ENCODE measurements at places on chromosomes 2 and 18.

- no peak for DNase-seq
Observed at GRCh38 chr2:226312155-226312554, 487.5 kb downstream of the IRS1 start.

DNA sequence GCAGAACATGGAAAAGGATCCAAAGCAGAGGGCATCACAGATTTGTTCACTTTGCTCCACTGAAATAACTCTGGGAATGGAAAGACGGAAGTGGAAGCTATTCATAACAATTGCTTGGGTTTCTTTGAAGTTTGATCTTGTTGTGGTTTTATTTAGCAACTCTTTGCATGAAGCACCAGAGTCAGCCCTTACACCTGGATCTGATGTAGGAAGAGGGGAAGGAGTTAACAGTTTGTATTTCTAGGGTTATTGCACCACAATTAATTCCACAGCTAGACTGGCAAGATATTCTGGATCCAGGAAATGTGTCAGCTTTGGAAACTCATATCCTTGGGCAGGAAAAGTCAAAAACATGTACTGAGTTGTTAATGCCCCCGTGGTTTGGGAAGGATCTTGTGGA, 1143.4 kb downstream of the CNTNAP5 start:
- no peak for DNase-seq

- no peak for DNase-seq
Observed at GRCh38 chr18:68445668-68446426, 269.1 kb downstream of the TMX3 start.

- DNase-seq, result no peak
Observed at GRCh38 chr2:205540036-205540435, 142.3 kb upstream of the NRP2 start.

DNA sequence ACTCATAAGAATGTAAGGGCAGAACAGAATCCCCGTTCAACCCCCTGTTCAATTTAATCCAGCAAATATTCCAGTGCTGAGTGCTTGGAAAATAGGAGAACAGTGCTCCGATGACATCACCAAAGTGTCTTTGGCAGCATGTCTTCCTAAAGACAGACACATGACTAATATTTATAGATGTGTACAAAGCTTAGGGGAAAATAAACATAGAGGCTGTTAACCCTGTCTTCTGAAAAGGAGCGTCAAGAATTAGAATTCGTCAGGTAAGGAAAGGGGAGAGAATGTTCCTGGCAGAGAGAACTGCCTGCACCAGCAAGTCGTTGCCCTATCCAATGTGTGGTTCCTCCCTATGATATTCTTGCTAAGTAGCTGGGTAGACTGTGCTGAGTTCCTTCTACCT, 72.7 kb downstream of the PLB1 start:
- DNase-seq, result no peak

DNA sequence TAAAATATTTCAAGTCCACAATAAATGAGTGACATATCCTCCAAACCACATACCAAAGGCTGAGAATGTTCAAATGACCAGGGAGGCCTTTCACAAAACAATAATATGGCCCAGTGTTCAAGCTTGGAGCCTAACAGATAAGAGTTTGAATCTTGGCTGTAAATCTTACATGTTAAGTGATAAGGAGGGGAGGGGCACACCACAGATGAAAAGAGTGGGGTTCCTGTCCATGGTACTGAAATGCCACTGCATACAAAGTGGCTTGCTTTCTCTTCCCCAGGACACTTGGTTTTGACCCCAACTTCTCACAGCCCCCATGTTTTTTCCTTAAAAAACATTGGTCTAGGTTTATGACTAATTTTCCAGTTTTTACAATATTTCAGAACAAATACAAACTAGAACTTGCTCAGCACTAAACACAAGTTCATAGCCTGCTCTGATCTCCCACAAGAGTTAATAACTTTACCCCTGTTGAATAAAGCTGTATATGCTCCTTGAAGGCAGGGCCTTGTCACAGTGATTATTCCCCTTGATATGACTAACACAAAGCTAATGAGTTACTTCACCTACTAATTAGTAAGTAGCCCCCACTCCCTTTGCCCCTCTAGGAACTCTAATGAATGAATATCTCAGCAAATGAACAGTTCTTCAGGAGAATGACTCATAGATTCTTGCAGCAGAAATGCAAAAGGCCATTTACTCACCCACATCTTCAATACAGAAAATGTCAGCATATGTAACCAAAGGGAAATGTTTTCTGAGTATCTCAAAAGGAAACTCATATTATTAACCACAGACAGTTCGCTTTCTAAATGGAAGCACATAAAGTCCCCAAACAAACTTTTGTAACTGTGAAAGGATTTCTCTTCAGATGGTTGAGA, 142.2 kb downstream of the SATB2 start:
- no peak for DNase-seq

DNA sequence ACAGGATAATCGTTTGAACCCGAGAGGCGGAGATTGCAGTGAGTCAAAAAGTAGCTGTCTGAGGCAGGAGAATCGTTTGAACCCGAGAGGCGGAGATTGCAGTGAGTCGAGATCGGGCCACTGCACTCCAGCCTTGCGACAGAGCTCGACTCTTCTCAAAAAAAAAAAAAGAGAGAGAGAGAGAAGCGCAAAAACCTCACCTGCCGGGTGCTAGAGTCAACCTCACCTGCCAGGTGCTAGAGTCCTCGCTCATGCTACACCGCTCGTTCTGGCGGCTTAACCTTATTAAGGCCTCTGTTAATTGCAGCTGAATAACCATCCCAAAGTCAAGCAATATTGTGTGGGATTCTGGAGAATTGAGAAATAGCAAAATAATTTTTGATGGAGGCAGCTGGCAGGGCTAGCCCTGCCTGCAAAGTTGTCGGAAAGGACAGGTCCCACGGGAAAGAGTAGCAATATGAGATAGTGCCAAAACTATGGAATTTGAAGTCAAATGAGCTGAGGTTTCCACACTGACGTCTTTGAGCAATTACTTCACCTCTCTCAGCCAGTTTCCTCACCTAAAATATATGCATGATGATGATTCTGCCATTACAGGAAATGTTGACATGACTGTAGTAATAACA, 644 bp upstream of the DYM start:
- no peak for DNase-seq

DNA sequence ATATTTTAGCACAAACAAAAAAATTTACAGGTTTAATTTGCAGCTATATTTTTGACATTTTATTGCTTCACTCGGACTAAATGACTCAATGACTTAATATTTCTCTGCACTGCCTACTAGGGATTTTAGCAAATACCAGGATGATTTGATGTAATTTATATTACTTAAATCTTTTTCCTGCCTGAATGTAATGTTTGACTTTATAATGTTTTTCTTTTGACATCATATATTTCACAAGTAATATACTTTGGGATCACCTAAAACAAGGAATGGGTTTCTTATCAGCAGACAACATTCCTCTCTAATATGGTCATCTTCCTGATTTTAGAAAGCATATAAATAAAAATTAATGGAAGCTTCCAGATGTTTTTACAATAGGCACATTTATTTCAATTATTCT, 253.2 kb upstream of the EPC2 start:
- no peak for DNase-seq

- DNase-seq, result no peak
Observed at GRCh38 chr18:60413944-60414547, 41.5 kb upstream of the MC4R start.

GRCh38 chr2:128541448-128541847, 222.8 kb upstream of the HS6ST1 start:
- no peak for DNase-seq

DNA sequence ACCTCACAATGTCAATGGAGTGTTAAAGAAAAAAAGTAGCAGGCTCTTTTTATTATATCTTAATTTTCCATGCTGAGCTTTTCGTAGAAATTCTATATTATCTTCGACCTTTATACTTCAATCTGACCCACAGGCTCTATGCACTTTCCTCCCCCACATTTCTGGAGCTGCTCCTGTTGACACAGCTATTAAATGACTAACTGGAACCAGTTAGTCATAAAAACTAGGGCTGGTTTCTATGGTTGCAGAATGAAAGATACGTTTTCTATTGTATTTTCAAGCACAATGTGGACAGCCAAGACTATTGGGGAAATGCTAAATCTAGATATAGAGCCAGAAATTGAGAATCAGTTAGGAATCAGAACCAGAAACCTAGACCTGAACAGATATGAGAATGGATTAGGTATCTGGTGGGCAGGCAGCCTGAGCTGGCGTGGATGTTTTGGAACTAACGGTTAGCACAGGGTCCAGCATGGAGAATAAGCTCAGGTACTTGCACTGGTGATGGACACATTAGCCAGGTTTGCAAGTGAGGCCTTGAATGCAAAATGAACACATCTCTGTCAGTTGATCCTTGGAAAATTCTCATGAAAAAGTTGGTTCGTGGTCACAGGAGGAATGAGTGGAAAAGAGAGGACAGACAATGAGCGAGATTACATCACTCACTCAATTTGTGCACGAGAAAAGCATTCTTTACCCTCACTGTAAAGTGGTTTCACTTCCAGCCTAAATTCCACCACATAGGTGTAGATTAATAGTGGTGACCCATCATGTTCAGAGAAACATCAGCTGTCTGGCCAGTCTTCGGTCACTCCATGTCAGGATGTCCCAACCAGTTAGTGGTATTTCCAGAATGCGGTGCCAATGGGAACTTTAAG, 144.6 kb upstream of the EPHA4 start:
- no peak for DNase-seq

DNA sequence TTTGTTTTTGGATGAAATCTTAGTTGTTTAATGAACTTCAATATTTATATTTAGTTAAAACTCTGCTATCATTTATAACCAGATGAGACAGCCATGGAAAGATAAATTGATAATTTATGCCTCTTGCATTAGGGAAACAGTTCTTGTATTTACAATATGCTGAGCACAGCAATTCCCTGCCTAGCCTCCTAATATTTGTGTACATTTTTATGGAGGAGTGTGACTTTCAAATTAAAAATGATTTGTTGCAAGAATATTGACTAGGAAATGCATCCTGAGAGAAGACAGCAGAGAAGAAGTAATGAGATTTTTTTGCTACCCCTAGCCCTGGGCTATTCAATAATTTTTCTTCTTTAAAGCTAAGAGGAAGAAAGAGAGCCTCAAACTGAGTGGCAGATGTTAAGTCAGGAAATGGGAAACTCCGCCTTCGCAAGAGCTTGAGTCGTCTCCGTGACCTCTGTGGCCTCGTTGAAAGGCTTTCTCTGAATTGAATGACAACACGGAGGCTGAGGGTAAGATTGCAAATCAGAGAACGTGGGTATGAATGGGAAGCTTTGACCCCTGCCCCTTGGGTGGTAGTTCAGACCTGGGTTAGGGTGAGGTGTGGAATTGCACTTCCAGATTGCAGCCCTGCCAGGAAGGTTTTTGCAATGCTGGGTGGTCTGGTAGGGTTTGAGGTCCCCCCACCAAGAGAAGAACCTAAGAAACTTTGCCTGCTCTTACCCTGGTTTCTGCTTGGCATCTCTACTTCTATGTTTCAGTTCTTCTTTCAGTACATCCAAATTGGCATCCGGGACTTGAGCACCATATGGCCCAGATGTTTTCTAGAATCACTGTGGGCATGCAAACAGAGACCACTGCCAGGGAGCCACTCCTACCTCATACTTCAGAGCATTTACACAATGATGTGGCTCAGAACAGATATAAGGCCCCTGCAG, 210.3 kb upstream of the RBMS1 start:
- no peak for DNase-seq

- no peak for DNase-seq
Observed at GRCh38 chr18:59767732-59768131, 70.5 kb upstream of the CCBE1 start.

DNA sequence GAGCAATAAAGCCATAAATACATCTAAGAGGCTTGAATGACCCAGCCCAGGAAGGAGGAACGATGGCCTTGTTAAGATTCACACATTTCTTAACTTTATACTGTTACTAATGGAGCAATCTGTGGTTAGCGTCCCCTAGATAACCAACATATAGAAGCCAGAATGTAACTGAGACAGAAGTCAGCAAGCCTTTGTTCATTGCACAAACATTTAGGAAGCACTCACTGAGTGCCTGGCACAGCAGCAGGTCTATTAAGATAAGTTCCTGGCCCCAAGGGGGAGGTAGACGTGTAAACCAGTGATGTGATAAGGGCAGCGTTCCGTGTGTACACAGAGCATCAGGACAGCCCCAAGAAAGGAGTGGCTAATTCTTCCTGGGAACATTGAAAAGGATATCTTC, 63.6 kb upstream of the ATL2 start:
- no peak for DNase-seq

GRCh38 chr2:109046925-109047508, 58.0 kb upstream of the EDAR start:
- no peak for DNase-seq

GRCh38 chr2:42125841-42126594, 43.1 kb upstream of the EML4 start:
- no peak for DNase-seq

- DNase-seq, result no peak
Observed at GRCh38 chr2:131056204-131056931, 36.9 kb downstream of the FAM168B start.

DNA sequence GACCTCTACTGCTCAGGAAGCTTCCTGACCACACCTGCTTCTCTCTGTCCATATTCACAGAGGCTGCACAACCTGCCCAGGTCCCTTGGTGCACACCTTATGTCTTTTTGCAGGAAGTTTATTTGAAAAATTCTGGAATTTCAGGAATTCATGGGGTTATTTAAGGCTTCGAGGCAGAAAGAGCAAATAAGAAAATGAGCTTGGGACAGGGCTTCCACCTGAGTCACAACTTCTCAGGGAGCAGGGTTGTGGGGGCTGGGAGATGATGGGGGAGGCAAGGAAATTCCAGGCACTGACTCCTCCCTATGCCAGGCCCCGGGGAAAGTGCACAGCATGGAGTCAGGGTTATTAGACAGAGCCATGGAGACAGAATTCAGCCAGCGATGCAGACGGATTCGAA, 57.7 kb downstream of the INHBB start:
- no peak for DNase-seq

DNA sequence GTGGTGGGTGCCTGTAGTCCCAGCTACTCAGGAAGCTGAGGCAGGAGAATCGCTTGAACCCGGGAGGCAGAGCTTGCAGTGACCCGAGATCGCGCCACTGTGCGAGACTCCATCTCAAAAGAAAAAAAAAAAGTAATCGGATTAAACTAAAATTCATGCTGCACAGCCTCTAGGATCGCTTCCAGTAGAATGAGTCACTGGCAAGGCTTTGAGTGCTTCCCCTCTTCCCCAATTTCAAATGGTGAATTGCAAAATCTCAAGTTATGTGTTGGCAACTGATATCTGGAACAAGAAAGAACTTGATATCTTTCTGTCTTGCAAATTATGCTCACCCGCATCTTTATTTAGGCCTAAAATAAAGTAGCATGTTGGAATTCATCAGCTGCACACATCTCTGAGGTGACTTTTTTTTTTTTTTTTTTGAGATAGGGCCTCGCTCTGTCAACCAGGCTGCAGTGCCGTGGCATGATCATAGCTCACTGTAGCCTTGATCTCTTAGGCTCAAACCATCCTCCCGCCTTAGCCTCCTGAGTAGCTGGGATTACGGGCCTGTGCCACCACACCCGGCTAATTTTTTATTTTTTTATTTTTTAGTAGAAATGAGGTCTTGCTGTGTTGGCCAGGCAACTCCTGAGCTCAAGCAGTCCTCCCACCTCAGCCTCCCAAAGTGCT, 12.7 kb downstream of the TTC39C start:
- DNase-seq, result no peak

DNA sequence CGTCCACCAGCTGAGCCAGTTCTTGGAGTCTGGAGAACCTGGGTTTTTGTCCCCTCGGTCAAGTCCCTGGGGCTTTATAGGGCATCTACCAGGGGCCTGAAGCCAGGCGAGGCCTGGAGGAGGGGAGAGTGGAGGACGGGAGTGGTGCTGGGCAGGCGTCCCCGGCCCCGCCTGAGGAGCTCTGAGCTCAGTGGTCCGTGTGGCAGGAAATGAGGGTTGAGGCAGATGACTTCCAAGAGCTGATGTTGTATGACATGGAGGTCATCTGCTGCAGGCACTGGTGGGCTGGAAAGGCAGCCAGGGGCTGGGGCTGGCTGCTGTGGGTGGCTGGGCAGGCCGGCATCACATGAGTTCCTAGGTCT, 118.5 kb upstream of the HS6ST1 start:
- no peak for DNase-seq

All from GOT3 (cell line).